ENCODE measurements at places on chromosomes 4 and X.

GRCh38 chr4:24956091-24956490, 43.2 kb upstream of the CCDC149 start:
- no peak for DNase-seq

- no peak for DNase-seq
These were observed 255.3 kb upstream of the TEX13A start for GRCh38 chrX:105475801-105476200.

DNA sequence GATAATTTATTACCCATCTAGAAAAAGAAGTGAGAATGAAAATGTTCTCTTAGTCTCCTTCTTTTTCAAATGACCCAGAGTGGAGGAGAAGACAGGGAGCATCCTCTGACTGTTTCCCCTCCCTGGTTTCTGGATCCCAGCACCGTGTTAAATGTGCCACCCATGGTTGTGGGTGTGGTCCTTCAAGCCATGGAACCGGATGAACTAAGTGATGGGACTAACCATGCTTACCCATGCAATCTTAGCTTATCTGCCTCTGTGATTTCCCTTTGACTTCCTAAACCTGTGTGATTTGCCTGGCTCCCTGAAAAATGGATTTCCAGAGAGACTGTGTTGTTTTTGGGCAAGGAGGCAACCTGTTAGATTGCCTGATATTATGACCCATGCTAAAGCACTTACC, 437.1 kb downstream of the MAGEB5 start:
- no peak for DNase-seq

DNA sequence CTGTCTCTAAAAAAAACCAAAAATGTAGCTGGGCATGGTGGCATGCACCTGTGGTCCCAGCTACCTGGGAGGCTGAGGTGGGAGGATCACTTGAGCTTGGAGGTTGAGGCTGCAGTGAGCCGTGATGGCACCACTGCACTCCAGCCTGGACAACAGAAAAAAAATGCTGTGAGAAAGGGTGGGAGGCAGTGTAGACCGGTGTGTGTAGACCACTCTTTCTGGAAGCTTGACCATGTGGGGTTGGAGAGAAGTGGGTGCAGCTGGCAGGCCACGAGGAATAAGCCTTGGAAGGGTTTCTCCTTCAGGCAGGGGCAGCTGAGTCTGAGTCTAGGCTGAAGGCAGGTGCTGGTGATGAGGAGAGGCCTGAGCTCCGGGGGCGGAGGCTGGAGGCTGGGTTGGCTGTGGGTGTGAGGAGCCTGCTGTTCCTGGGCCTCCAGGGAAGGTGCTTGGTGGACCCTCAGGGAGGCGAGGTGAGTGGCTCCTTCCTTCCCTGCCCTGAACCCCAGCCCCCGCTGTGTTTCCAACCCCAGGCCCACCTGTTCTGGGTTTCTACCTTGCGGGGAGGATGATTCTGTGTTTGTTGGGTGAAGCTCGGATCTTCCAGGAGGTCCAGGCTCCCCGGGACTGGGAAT, 9.3 kb upstream of the TBC1D14 start:
- DNase-seq: no peak

- DNase-seq: no peak
These were observed 146.6 kb downstream of the AASDH start for GRCh38 chr4:56240554-56241174.

- DNase-seq: no peak
These were observed 153.8 kb upstream of the RAPGEF2 start for GRCh38 chr4:158949099-158949498.

- DNase-seq: no peak
These were observed 239.1 kb downstream of the CHM start for GRCh38 chrX:85808217-85808616.

- DNase-seq: no peak
These were observed 60.4 kb downstream of the SUPT20HL2 start for GRCh38 chrX:24253469-24253868.

GRCh38 chr4:108683479-108683878, 33.1 kb downstream of the OSTC start:
- no peak for DNase-seq

- no peak for DNase-seq
These were observed 2548.6 kb downstream of the PCDH7 start for GRCh38 chr4:33268776-33269175.

All from CD4-positive, alpha-beta T cell treated with Interferon alpha-2 for 1 hour (primary cell).